ENCODE measurements at places on chromosomes 7 and 10. TPM values are rescaled to one million over a fixed set of nuclear protein-coding genes. Genes with fewer than 3 reads are reported as not detected.

PRKAR2B gene
- total RNA-seq: 7.9 TPM

SLC26A4 gene
- 1.0 TPM for total RNA-seq

BTBD16 gene
- 0.35 TPM for total RNA-seq

EN2 gene
- total RNA-seq: not detected

GRID2IP gene
- total RNA-seq: 0.46 TPM

- no peak for DNase-seq
These were observed 78.7 kb upstream of the ABI1 start for GRCh38 chr10:26939290-26939961.

DNA sequence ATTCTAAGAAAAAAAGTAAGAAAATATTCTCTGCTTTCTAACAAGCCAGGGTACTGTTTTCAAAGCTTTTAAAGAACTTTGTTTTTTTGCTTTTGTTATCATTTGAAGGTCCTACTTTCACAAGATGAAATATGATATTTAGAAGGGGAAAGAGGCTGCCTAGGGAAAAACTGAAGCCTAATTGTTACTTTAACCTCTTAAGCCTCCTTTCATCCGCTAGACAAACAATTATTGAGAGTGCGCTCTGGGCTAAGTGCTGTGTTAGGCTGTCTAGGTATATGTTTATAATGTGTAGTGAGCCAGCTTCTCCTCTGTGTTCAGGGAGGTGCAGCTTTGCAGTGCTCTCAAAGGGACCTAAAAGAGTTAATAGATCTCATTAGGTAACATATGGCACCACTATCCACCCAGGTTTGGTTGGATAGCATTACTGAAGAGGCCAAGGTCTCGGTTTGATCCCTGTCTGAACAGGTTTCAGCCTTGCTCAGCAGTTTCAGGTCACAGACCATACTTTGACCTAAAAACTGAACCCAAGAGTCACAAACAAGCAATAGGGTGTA is 17.9 kb downstream of the PDK4 start:
- DNase-seq: no peak

DNA sequence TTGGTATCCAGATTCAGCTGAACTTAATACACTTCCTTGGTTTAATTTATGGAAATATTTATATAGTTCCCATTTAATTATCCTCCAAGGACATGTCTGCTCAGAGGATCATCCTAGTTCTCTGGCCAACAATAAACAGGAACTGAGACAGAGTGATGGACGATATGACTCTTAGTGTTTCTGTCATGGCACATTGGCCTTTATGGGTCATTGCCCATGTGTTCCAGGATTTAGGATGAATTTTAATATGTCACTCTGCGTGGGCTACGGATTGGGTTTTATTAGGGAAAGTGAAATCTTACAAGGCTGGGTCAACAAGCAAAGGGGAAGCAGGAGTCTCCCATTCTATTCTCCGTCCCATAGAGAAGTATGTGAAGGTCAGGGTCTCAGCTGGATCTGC is 18.8 kb upstream of the TNPO3 start:
- DNase-seq: no peak

GRCh38 chr7:5701085-5701914 is 80.2 kb downstream of the RNF216 start:
- no peak for DNase-seq

GRCh38 chr10:13346283-13347042 is 1.6 kb downstream of the SEPHS1 start:
- DNase-seq: no peak

- no peak for DNase-seq
These were observed 217.5 kb downstream of the ADAM12 start for GRCh38 chr10:126170776-126171175.

DNA sequence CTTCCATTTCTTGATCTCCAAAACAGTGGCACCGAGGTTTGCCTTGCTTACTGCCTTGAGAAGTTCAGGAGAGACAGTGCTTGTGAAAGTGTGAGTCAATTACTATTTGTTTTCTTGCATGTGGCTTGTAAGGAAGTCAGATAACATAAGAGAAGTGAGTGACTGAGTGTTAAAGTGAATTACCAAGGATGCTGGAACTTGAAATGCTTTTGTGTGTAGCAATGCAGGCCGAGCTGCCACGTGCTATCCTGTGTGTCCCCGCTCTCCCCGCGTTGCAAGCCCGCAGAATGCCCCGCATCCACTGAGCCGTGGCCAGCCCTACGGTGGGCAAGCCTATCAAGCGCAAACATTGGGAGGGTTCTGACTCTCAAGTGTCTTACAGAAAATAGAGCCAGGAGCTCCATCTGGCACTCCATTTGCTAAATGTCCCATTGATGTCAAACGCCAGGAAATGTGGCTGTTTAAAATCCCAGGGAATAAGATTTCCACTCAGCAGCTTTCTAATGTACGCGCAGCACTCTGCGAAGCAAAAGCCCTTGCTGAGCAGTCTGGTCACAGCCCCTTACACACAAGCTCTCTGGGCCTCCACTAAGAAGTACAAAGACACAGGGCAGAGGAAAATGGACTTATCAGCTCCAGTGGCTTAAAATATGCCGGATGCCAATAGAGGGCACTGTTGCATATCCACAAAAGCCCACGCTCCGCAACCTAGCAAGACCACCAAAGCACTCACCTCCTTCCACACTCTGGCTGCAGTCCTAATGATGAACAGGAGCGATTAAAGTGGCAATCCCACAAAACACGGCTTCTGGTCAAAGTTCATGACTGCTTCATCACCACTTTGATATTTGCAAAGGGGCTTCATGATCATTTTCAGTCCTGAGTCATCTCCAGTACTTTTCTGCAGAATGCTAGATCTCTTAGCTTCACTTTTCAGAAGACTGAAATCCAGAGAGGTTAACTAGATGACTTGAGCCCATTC is 158.0 kb upstream of the ITGB1 start:
- peak; percentile 46 for DNase-seq

DNA sequence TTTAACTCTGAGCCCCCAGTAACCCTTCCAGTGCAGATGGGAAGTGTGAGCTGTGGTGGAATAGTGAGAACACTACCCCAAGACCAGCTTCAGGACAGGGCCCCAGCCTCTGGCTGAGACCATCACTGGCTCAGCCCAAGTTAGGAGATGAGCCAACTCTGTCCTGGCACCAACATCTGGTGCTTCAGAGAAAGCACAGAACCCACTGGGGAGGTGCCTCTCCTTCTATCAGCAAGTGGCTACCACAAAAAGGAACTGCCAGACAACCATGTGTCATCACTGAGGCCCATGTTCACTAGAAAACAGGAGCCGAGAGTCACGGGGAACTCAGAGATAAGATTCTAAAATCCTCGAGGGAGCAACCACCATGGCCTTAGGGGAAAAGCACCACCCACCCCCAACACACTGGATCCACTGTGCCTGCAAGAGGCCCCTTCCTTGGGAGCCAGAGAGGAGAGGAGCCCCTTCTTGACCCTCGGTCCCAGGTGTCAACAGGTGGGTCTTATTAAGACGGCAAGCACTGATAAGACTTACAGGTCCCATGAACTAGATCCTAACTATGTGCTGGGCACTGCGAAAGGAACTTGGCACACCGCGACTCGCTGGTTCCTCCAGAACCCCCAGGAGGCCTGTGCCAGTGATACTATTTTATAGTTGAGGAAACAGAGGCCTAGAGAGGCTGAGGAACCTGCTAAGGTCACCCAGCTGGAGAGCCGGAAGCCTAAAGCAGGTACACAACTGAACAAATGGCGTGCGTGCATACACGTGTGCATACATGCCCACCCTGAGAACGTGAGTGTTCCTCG is 102.7 kb downstream of the FAM53B start:
- DNase-seq: no peak

- DNase-seq: no peak
These were observed 31.2 kb upstream of the SRGN start for GRCh38 chr10:69056536-69057260.

DNA sequence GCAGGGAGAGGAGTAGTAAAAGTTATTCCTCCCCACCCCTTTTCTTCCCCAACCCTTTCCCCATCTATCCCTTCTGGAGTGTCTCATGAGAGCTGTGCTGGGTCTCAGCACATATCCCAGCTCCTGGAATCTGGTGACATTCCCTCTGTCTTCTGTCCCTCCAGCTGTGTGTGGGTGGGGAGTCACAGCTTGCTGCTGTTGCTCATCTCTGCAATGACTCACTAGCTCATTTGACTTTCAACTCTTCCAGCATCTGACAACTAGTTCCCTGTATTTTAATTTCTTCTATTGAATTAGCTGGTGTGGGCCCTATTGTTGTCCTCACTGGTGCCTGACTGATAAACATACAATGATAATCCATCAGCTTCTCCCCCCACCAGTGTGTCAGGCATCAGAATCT is 198.9 kb upstream of the AUTS2 start:
- no peak for DNase-seq

DNA sequence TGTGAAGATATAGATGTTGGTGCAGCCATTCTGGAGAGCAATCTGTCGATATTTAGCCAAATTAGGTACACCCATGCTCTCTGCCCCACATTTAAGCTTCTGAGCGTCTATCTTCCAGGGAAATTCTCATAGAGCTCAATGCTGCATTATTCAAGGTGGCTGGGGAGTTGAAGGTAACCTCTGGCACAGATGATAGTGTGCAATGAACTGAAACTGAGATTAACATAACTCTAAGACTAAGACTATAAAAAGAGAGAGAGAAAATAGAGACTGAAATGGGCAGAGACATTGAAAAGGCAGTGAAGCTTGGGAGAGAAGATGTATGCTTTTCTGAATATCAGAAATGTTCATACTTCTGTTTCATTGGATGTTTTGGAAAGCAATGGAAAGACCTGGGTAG is 1197.0 kb upstream of the AUTS2 start:
- DNase-seq: no peak

GRCh38 chr10:133401500-133401899 is 7.5 kb downstream of the MTG1 start:
- DNase-seq: peak; percentile 40

GRCh38 chr10:104831272-104831671 is 190.2 kb downstream of the SORCS3 start:
- DNase-seq: no peak

DNA sequence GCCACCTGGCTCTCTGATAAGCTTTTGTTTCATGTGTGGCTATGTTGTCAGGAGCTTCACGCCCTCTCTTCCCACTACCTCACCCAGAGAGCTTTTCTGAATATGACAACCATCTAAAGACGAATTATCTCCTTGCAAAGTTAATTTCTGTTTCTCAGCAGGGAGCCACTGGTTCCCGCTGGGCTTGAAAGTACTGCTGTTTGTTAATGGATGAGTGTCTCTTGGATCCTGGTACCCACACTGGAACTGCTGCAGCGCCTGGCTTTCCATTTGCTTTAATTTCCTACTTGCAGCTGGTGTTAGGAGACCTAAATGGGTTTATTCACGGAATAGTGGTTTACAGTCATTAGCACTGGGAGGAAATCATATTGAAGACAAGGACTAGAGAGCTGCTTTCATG is 267.9 kb upstream of the LRGUK start:
- DNase-seq: no peak
